H9 (cell line): ENCODE measurements at places on chromosomes 7 and 10. TPM values are rescaled to one million over a fixed set of nuclear protein-coding genes. Genes with fewer than 3 reads are reported as not detected.

The CCZ1 gene
- 139 and 146 TPM in 2 replicates for total RNA-seq

The GDF2 gene
- not detected in 2 replicates for total RNA-seq

The SPDYE9 gene
- not detected in 2 replicates for total RNA-seq

DNA sequence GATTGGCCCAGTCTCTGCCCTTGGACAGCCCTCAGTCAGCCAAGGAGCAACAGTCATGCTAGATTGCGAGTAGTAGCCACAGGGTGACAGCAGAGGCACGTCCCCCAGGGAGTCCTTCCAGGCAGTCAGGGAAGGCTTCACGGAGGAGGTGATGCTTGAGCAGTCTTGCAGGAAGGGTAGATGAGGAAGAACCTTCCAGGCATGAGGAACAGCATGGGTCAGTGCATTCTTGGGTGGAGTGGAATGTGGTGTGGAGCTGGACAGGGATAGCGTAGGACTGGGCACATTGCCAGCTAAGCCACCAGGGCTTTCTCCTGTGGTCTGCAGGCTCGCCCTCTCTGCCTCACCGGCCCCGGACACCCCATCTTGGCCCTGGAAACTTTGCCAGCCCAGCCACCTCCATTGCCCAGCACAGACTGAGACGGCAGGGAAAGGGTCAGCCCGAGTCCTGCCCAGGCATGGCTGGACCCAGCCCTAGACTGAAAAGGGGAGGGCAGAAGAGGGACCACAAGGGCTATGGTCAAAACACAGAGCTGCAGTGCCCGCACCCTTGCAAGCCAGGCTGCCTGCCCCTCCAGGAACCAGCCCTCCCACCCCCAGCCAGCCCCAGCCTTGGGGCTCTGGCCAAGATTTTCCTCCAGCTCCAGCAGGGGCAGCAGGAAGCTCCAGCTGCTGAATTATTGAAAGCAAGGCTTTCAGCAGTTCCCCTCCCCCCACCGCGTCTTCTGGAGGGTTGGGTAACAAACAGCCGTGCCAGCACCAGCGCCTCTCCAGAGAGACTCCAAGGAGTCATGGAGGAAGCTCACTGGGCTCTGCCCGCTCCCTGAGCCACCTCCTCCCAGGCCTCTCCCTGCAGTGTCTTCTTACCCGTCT is 18.7 kb downstream of the SRRM3 start:
- peak; percentile 87 for DNase-seq

DNA sequence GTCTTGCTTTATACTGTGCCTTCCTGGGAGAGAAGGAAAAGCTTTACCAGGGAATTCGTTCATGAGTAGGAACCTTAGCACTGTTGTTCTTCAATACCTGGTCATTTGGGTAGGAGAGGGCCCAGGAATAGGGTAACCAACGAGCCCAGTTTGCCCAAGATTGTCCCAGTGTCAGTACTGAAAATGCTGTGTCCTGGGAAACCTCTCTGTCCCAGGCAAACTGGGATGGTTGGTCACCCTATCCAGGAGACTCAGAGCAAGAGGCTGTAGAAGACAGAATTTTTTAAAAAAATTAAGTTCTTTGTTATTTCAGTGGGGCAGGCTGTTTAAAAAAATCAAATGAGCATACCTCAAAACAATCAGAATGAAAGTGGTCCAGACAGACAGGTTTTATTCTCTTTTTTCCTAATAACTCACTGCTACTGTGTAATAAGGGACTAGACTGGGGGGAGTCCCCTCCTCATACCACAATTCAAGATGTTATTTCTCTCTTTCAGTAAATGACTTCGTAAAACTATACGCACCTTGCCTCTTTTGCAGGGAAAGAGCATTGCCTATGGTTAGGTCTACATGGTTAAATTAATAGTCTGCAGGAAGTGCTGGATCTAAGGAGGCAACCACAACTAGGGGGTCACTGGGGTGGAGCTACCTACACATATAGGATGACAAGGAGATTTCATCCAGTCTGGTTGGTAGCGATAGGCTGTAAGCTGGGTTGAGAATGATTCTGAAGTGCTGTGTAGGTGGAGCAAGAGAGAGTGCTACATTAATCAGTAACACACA is 41.1 kb upstream of the FAM133B start:
- no peak for DNase-seq

GRCh38 chr7:32879460-32879859 is 12.1 kb downstream of the KBTBD2 start:
- no peak for DNase-seq

DNA sequence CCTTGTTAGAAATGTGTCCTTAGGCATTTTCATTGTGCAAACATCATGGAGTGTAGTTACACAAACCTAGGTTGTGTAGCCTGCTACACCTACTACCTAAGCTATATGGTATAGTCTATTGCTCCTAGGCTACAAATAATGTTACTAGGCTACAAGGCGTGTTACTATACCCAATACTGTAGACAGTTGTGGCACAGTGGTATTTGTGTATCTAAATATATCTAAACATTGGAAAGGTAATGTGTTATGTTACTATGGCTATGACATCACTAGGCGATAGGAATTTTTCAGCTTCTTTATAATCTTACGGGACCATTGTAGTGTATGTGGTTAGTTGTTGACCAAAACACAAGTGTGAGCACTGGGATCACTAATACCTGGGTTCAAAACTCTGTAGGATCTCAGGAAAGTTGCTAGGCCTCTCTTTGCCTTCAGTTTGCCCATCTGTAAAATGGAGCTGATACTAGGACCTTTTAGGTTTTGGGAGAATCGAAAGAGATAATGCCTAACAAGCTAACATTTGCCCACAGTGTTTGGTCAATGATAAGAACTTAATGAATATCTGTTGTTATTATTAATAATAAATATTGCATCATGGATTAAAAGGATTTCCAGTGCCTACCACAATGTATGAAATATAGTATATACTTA is 2.7 kb downstream of the BICC1 start:
- DNase-seq = no peak

- DNase-seq = no peak
These were observed 118.0 kb downstream of the ARL5B start for GRCh38 chr10:18777258-18777657.
